ENCODE measurements at places on chromosomes 2 and 18.

- DNase-seq = no peak
Observed at GRCh38 chr2:24723665-24724064, 69.5 kb downstream of the PTRHD1 start.

DNA sequence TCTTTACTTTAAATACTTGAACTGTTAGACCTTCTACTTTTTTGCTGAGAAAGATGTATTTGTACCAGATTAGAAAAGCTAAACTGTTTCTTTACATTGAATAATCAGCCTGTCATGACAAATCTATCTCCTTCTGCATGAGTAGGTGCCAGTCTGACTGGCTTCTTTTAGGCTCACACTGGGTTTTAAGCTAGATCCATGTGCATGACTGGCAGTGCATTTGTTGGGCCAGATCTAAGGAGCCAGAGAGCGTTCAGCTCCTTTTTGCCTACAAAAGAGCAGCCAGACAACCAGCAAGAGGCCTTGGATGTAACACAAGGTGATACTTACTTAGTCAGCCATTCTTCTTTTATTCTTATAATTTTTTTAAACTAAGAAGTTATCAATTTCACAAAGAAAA is 82.0 kb upstream of the OTX1 start:
- DNase-seq = no peak

GRCh38 chr2:42901076-42901640 is 108.8 kb upstream of the HAAO start:
- no peak for DNase-seq

GRCh38 chr2:204134421-204134820 is 197.9 kb downstream of the ICOS start:
- DNase-seq = no peak

- DNase-seq = no peak
Observed at GRCh38 chr2:195559431-195559914, 97.6 kb upstream of the SLC39A10 start.

- DNase-seq = no peak
Observed at GRCh38 chr2:179917272-179917671, 55.9 kb upstream of the ZNF385B start.

DNA sequence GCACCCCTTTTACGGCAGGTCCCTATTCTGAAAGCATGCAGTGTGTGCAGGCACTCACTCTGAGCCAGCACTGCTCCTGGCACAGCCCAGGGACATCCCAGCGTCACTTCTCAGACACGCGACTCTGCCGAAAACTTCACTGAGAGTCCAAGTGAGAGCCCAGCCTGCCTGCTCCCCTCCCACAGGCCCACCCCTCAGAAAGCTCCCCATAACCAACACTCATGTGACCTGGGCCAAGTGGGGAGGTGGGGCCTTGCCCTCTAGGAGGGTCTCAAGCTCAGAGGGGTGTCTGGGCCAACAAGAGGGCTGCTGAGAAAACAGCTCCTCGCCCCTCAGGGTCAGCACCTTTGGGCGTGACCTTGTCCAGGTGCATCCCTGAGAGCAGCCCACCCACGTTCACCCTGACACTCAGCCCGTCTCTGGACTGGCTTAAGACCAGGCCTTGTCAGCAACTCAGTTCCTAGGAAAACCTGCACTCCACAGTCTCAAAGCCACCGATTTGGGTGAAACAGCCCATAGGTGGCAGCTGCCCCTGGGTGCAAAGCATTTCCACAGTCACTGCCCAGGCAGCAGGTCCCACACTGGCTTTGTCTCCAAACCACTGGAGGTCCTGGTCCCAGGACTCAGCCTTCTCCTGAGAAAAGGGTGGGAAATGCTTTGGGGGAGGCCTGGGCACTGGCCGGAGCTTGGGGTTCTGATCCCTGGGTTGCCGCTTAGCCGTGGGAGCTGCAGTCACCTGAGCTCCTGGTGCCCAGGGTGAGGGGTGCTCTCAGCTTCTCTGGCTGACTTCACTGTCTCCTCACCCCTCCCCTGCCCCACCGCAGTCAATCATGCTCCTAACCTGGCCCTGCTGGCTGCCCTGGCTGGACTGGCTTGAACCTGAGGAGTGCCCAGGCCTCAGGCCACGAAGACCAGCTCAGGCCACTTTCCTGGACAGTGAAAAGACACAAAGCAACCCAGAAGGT is 209.6 kb downstream of the HDAC4 start:
- DNase-seq = no peak

DNA sequence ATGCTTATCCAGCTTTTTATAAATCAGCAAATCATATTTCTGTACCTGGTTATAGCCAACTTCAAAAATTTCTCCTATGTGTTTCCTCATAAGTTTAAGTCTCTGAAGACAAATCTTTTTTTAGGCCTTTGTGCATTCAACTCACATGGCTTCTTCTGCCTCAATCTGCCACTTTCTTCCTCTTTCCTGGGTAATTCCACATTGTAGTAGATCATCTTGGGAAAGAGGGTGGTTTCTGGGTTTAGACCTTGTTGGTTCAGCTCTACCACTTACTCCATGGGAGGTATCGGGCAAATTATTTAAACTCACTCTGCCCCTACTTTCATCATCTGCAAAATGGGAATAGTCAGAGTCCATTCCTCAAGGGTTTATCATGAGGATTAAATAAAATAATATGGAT is 707.0 kb upstream of the ZEB2 start:
- no peak for DNase-seq

- no peak for DNase-seq
Observed at GRCh38 chr2:797556-797955, 120.3 kb upstream of the TMEM18 start.

DNA sequence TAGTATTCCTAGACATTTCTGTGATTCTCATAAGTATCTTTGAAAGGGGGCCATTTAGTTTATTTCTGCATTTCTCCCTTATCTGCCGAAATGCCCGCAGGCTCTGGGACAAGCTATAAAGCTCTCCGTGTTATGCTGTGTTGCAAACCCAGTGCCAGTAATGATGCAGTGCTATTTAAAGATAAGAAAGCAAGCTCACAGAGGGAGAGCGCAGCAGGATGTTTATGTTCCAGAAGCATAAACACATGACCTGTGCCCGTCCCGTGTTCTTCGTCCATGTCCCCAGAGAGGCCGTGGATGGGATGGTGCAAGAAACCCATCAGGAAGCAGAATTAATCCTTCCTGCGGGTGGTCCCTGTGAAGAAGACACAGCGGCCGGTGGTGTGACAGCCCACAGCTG is 99.4 kb downstream of the NEDD4L start:
- DNase-seq = no peak

- no peak for DNase-seq
Observed at GRCh38 chr18:21389283-21389682, 147.3 kb downstream of the GREB1L start.

DNA sequence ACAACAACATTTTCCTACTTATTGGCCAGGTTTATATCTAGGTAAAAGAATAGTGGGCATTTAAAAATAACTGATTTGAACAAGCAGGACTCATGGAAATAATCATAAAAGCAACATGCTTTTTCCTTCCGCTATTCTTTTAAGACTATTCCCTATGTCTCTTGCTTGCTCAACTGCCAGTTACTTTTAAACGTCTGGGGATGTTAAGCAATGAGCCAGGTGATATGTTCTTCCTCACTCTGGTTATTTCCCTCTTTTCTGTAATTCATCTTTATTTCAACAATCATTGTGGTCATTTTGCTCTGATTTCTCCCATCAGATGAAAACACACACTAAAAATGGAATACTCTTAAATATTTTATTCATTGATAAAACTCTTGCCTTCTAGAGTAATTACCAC is 33.4 kb upstream of the SLC8A1 start:
- no peak for DNase-seq

GRCh38 chr2:164735309-164735919 is 106.2 kb downstream of the COBLL1 start:
- DNase-seq = no peak

GRCh38 chr2:39407516-39408296 is 29.4 kb downstream of the MAP4K3 start:
- no peak for DNase-seq

DNA sequence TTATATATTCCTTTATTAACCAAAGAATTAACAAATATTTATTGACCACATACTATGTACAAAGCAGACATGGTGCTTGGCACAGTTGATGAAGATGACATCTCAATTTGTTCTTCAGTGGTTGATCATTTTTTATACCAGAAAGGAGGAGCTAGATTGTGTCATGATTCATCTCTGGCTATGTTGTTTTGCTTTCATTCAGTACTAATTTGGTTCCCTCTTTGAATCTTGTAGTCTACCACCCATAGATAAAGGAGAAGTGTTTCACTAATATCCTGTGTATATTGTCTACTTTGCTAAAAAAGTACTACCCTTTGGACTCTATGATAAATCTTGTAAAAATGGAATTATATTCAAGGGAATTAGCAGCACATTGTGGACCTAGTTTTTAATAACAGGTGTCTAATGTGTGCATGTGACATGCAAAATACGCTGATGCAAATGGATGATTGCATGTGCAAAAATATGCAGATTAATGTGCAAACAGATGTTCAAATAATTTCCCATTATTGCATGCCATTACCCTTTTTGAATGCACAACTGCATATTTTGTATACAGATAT is 313.2 kb upstream of the ZEB2 start:
- DNase-seq = no peak

- peak; percentile 68 for DNase-seq
Observed at GRCh38 chr2:60527762-60528161, 25.7 kb downstream of the BCL11A start.

DNA sequence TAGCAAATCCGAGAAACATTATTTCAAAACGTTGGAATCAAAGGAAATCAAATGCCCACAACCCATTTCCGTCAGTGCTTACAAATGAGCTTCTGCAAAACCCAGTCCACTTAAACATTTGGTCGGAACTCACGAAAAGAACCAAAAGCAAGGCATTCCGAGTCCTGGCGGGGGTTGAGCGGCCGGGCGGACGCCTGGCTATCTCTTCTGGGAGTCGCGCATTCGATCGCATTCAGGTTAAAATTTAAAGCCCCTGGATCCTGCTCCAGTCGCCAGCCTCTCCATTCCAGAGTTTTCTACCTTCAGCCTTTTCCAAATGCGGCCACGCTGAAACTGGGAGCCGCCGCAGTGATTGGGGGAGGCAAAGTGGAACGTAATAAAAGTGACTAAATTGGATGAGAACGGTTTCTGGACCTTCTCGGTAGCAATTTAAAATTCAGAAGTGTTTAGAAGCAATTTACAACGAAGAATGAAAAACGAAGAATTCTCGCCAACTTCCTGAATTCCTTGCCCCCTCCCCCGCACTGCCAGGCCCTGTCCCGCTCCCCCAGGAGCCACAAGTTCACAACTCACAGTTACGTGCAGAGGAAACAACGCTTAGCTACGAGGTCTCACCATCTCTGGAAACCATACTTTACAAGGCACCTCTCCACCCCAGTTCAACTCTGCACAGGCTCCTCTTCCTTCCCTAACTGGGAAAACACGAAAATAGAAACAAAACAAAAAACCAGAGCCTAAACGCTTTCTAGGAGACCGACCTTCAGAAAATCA is 1.7 kb upstream of the GATA6 start:
- DNase-seq = no peak

GRCh38 chr2:24121469-24121868 is 1.7 kb downstream of the PFN4 start:
- DNase-seq = no peak

- DNase-seq = no peak
Observed at GRCh38 chr2:73851274-73851673, 22.5 kb downstream of the STAMBP start.

DNA sequence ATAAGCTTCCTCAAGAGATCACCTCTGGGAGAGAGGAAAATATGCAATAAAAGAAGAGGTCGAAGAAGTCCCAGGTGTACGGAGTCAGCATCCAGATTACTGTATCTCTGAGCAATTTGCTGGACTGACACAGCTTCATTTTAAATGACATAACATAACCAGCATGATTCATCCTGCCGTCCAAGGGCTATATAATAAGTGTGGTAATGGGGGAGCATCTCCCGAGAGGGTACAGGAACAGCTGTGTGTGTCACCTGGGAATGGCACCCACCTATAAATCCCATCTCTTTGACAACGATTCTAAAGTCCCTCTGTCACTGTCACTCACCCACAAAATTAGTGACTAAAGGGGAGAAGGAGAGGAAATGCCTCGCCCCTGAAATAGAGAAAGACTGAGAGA is 19.3 kb upstream of the FZD7 start:
- DNase-seq = no peak

- no peak for DNase-seq
Observed at GRCh38 chr18:35938562-35938961, 33.9 kb upstream of the RMP24 start.

- no peak for DNase-seq
Observed at GRCh38 chr2:181183878-181184542, 203.6 kb downstream of the UBE2E3 start.

DNA sequence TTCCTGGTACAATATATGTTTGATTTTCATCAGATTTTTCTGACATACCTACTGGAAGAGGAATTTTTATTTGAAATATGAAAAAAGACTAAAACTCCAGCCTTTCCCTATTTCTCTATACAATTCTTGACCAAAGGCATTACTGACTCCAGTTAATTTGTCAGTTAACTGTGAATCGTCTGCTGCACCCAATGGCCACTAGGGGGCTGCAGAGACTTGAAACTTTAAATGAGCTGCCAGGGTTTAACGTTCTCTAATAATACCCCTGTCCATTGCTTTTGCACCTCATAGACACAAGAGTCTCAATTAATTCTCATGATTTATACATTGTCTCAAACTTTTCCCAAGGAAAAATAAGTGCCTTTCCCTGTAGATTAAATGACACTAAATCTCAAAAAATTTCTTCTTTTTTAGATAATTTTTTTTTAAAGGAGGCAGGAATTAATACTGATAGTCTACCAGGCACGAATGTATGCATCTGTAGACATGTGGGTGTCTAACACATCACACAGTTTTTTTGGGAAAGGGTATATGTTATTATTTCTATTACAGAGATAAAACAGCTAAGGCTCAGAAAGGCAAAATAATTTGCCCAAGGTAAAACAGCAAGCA is 1.8 kb upstream of the ALK start:
- DNase-seq = no peak

GRCh38 chr2:186339716-186340115 is 146.3 kb upstream of the ZC3H15 start:
- no peak for DNase-seq

DNA sequence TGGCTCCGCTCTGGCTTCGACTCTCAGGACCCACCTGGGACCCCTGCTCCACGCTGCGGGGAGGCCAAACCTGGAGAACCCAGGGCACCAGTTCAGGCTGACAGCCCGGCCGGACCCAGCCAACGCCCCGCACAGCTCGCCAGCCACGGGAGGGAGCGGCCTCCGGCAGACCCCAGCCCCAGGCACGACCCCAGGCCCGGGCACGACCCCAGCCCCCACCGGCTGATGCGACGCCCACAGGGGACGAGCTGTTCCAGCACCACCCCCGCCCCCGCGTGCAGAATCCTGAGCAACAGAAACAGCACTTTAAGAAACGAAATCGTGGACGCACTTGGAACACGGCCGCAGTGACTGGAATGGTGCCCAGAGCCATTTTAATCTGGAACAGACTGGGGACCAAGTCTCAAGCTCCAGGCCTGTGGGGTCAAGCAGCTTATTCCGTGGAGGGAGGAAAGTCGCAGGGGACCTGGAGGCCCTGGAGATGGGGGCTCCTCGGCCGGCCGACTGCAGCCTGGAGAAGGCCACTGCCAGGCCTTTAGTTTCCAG is 74.2 kb downstream of the MBP start:
- DNase-seq = peak; percentile 80

Data from Right ventricle myocardium inferior (tissue), 1 donor.